CD4-positive, alpha-beta memory T cell (primary cell): ENCODE measurements at places on chromosomes 5 and 9.

DNA sequence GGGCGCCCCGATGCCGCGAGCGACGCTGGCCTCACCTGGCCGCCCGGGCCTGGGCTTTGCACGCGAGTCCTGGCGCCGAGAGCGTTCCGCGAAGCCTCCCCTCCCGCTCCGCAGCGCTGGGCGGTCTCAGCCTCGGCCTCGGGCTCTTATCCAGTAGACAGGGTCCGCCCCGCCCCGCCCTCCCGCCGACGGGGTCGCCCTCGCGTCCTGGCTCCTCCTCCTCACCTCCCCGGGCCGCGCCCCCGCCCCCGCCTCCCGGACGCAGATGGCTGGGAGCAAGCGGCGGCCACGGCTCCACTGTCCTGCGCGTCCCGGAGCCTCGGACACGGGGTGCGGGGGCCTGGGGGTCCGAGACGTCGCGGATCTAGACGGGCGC lies at the start of gene SLC6A3:
Gene SLC6A3, minus strand, starts transcription at position 128 of the 376 bp plus-strand sequence. CDS start 2,243 bp downstream, outside the sequence.
- H3K4me3 ChIP-seq = no peak within 1 kb of the TSS
- no peak for DNase-seq
- peaks cover 5% of the 10 kb centered on the region for H3K27me3 ChIP-seq
- no peaks in the 10 kb centered on the region for H3K36me3 ChIP-seq

GRCh38 chr9:126499005-126499910 lies 114.5 kb upstream of the LMX1B start:
- peaks cover 5% of the 10 kb centered on the region for H3K27me3 ChIP-seq
- H3K4me3 ChIP-seq = no peak overlapping the region
- H3K27ac ChIP-seq = no peak overlapping the region
- peaks cover 6% of the 10 kb centered on the region for H3K4me1 ChIP-seq
- H3K36me3 ChIP-seq = no peaks in the 10 kb centered on the region
- DNase-seq = peak; percentile 49

DNA sequence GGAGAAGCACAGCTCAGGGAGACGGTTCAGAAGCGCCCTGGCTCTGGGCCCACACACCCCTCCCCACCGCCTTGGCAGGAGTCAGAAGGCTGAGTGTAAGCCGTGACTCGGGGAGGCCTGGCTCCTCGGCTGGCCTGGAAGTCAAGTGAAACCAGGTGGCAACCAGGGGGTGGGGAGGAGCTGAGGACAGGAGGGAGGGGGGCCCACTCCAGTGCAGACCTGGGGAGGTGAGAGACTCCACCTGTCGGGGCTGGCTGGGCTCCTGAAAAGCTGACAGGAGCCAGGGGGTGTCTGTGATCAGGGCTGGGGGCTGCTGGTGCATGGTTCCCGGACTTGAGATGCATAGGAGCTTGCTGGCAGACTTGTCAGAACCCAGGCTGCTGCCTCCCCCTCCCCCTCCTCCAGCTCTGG lies 150.2 kb upstream of the PHYKPL start:
- no peak overlapping the region for H3K4me3 ChIP-seq
- no peaks in the 10 kb centered on the region for H3K27me3 ChIP-seq
- no peak for DNase-seq
- no peaks in the 10 kb centered on the region for H3K4me1 ChIP-seq
- no peak overlapping the region for H3K27ac ChIP-seq
- H3K36me3 ChIP-seq = no peaks in the 10 kb centered on the region

DNA sequence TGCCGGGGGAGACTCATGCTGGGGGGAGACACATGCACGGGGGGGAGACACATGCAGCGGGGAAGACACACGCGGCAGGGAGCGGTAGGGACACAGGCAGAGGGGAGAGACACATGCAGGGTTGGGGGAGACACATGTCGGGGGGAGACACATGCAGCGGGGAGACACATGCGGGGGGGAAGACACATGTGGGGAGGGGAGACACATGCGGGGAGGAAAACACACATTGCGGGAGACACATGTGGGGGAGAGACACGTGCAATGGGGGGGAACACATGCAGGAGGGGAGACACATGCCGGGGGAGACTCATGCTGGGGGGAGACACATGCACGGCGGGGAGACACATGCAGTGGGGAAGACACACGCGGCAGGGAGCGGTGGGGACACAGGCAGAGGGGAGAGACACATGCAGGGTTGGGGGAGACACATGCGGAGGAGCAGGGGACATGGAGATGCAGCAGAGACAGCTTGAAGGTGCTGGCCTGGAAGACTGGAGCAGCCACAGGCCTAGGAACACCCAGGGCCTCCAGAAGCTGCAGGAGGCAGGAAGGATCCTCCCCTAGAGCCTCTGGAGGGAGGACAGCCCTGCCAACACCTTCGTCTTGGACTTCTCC lies 20.3 kb upstream of the OLFM1 start:
- no peaks in the 10 kb centered on the region for H3K36me3 ChIP-seq
- no peaks in the 10 kb centered on the region for H3K27me3 ChIP-seq
- DNase-seq = no peak
- no peak overlapping the region for H3K27ac ChIP-seq
- no peak overlapping the region for H3K4me3 ChIP-seq
- no peaks in the 10 kb centered on the region for H3K4me1 ChIP-seq

DNA sequence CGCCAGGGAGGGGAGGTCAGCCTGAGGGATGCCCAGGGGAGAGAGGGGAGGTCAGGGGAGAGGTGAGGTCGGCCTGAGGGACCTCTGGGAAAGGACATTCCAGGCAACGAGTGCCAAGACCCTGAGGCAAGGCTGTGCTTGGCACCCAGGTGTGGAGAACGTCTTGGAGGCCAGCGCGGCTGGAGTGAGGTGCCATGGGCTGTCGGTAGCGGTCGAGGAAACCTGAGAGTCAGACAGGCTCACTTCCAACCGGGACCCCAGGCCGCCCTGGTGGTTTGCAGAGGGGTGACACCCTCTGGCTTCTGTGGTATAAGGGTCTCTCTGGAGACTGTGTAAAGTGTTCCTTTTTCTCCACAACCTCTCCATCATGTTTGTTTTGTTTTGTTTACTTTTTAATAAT lies 82.9 kb downstream of the CACNA1B start:
- no peak overlapping the region for H3K4me3 ChIP-seq
- DNase-seq = no peak
- no peaks in the 10 kb centered on the region for H3K27me3 ChIP-seq
- H3K36me3 ChIP-seq = no peaks in the 10 kb centered on the region

DNA sequence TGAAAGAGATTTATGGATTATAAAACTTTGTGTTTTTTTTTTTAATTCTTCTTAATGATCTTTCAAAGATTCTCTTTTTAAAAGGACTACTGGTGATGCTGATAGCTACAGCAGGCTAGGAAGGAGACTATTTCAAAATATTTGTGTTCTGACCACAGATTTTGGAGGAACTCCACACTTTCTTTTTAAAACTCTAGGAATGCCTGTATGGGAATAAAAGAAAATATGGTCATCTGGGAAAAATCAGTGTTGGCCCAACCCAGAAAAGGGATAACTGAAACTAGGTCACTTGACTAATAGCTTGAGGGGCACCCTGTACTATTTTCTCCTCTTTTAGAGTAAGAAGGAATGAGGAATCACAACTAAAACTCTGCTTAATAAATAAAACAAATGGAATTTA lies 97.6 kb upstream of the ADAMTS19 start:
- H3K27ac ChIP-seq = no peak overlapping the region
- H3K36me3 ChIP-seq = no peaks in the 10 kb centered on the region
- H3K4me1 ChIP-seq = no peaks in the 10 kb centered on the region
- no peak for DNase-seq

- no peaks in the 10 kb centered on the region for H3K4me1 ChIP-seq
- H3K27me3 ChIP-seq = no peaks in the 10 kb centered on the region
- no peak overlapping the region for H3K27ac ChIP-seq
- H3K4me3 ChIP-seq = no peak overlapping the region
- no peak for DNase-seq
- no peaks in the 10 kb centered on the region for H3K36me3 ChIP-seq
These were observed 2.9 kb downstream of the ARL14EPL start for GRCh38 chr5:116035123-116035522.

GRCh38 chr5:58582803-58583491 lies at the start of gene RAB3C:
RAB3C (plus strand) TSS chr5:58583075; CDS start chr5:58583209, 134 bp downstream.
- H3K4me1 ChIP-seq = peaks cover 14% of the 10 kb centered on the region
- H3K27ac ChIP-seq = no peak within 1 kb of the TSS
- no peak within 1 kb of the TSS for H3K4me3 ChIP-seq
- DNase-seq = no peak
- no peaks in the 10 kb centered on the region for H3K36me3 ChIP-seq

DNA sequence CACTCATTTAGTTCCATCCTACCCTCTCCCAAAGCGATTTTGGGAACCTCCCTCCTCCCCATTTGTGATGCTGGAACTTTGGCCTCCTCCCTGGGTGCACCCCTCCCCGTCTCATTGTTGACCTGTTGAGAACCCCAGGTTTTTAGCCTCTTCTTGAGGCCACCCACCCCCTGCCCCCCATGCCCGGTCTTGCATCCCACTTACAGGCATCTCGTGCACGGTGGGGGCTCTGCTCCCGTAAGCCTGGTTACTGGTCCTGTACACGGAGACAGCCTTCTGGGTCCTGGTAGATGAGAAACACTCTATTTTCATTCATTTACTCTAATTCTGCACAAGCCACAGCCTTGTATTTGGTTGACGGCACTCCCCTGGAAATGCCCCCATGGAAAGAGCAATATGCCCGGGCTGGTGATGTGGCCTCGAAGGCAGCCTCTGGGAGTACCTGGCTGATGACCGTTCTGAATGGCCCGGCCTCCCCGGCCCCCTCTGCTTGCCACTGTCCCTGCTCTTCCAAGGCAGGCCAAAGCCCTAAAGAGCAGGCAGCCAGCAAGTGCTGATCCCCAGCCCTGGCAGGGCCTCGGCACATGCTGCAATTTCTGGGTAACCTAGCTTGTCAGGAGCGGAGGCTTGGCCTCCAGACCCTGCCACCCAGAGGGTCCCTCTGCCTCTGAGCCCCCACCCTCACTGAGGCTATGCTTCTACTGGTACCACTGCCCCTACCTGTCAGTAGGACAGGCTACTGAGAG lies 1.9 kb upstream of the MRPS2 start:
- no peaks in the 10 kb centered on the region for H3K27me3 ChIP-seq
- H3K27ac ChIP-seq = no peak overlapping the region
- DNase-seq = no peak
- H3K36me3 ChIP-seq = peaks cover 12% of the 10 kb centered on the region
- peaks cover 24% of the 10 kb centered on the region for H3K4me1 ChIP-seq
- H3K4me3 ChIP-seq = no peak overlapping the region

DNA sequence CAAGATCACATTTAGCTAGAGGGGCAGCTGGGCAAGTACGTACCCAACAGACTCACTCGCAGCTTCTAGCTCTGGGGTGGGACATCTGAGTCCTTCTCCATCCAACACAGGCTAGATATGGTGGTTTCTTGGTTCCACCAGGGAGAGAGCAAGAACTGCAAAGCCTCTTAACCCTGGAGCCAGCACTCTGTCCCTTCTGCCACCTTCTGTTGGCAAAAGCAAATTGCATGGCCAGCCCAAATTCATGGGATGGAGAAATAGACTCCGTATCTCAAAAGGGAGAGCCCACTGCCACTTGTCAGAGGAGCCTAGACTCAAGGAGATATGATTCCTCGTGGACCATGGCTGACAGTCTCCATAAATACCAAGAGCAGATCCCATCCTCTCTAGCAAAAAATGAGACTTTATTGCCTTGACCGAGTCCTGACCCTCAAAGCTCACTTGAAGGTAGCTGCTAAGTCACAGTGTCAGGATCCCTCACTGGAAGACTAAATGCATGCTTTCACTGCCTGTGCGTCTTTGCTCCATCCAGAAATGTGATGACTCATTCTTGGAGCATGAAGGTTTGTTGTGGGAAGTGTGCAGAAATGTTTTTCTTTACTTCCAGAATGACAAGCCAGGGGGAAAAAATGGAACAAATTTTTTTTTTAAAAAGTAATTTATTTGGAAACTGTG lies 28.8 kb upstream of the ROR2 start:
- no peaks in the 10 kb centered on the region for H3K4me1 ChIP-seq
- DNase-seq = no peak
- H3K27me3 ChIP-seq = no peaks in the 10 kb centered on the region
- H3K36me3 ChIP-seq = no peaks in the 10 kb centered on the region
- H3K4me3 ChIP-seq = no peak overlapping the region
- H3K27ac ChIP-seq = no peak overlapping the region

DNA sequence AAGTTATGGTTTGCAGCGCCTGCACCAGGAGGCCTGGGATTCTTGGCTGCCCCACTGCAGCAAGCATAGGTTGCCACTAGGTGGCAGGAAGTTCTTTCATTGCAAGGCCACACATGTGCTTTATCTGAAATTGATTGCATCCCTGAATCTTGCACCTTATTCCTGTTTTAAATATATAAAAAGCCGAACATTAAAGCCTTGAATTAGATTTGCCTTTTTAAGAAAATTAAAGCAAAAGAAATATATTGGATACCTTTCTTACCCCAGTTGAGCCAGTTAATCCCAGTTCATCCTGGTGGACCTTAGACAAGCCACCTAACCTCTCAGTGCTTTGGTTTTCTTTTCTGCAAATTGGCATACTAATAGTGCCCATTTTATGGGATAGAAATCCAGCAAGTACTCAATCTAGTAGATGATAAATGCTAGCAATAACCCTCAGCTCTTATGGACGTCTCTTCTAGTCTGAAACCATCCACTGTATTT lies 6.3 kb upstream of the TRMT10B start:
- no peaks in the 10 kb centered on the region for H3K4me1 ChIP-seq
- H3K27me3 ChIP-seq = no peaks in the 10 kb centered on the region
- H3K36me3 ChIP-seq = no peaks in the 10 kb centered on the region
- H3K4me3 ChIP-seq = no peak overlapping the region
- H3K27ac ChIP-seq = no peak overlapping the region
- DNase-seq = peak; percentile 40

DNA sequence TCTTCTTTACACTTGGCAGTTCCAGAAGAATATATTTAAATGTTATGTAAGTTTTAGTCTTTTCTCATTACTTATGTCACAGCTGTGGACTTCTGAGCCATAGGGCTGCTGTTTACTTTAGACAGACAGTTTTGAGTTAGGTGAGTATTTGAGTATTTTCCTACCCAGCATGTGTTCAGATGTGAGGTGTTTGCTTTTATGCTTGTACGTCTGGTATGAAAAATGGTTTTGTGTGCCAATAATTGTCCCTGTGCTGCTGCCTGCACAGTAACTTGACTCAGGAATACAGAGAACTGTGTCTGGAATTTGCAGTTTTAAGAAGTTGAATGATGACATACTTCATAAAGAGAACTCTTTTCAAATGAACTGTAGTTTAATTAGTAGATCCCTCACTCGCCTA lies 20.8 kb downstream of the MEGF10 start:
- H3K36me3 ChIP-seq = no peaks in the 10 kb centered on the region
- no peak overlapping the region for H3K4me3 ChIP-seq
- no peaks in the 10 kb centered on the region for H3K4me1 ChIP-seq
- H3K27me3 ChIP-seq = no peaks in the 10 kb centered on the region

- no peak overlapping the region for H3K27ac ChIP-seq
- H3K36me3 ChIP-seq = no peaks in the 10 kb centered on the region
- H3K4me1 ChIP-seq = peaks cover 10% of the 10 kb centered on the region
- no peak for DNase-seq
- H3K27me3 ChIP-seq = no peaks in the 10 kb centered on the region
These were observed 97.8 kb downstream of the PIK3R1 start for GRCh38 chr5:68313336-68313735.

GRCh38 chr5:177981296-177982071 lies 14.6 kb downstream of the PROP1 start:
- DNase-seq = no peak
- H3K4me1 ChIP-seq = peaks cover 10% of the 10 kb centered on the region
- no peak overlapping the region for H3K27ac ChIP-seq
- peaks cover 27% of the 10 kb centered on the region for H3K27me3 ChIP-seq

- H3K27me3 ChIP-seq = no peaks in the 10 kb centered on the region
- no peak overlapping the region for H3K27ac ChIP-seq
- H3K4me3 ChIP-seq = no peak overlapping the region
- H3K36me3 ChIP-seq = no peaks in the 10 kb centered on the region
These were observed 188.5 kb upstream of the CCNG1 start for GRCh38 chr5:163248871-163249270.
